Stimulated activated CD8-positive, alpha-beta memory T cell treated with anti-CD3 and anti-CD28 coated beads, Interleukin-4, amount 100 ng/mL, for 4 hours (primary cell): ENCODE measurements at places on chromosomes 1 and 21.

- no peak for DNase-seq
Observed at GRCh38 chr1:175725684-175726083, 17.7 kb downstream of the TNR start.

GRCh38 chr21:9838738-9839642 is 682.4 kb upstream of the TPTE start:
- no peak for DNase-seq

- DNase-seq: no peak
Observed at GRCh38 chr1:97091679-97092078, 370.1 kb downstream of the PTBP2 start.

GRCh38 chr1:63861052-63861691 is 87.4 kb downstream of the ROR1 start:
- DNase-seq: no peak

GRCh38 chr1:92051948-92052347 is 22.2 kb downstream of the EPHX4 start:
- DNase-seq: no peak

DNA sequence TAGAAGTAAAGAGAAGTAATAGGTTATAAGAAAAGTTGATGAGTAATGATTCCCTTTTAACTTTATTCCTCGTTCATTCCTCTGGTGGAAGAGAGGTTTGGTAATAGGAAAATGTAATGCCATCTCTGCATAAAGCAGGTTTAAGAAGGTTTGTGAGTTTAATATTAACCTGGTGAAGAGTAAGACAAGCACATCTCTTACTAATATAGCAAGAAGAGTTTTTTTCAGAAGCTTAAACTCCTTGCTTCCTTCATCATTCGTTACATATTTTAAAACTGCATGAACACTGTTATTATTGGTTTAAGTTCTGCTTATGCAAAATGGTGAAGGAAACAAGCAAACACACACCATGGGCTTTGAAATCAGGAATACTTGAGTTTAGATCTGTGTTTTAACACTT is 9.2 kb upstream of the PLA2G4A start:
- DNase-seq: no peak

- DNase-seq: no peak
Observed at GRCh38 chr1:204115116-204115515, 36.7 kb downstream of the ETNK2 start.

GRCh38 chr1:209988706-209989105 is 50.7 kb downstream of the SYT14 start:
- DNase-seq: no peak

DNA sequence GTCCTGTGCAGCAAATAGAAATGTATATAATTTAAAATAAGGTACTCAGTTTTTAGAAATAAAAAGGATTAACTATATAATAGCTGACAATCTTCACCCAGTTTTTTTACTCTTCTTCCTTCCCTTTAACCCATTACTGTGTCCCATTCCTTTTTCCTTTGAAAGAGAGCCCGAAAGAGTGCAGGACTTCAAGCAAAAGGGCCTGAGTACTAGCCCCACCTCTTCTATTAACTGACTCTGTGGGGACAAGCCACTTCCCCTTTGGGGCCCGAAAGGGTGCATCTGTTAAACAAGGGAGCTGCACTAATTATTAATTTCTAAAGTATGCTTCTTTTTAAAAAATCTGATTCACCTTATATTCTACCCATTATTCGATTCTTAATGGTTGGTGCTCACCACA is 3.3 kb downstream of the USP24 start:
- no peak for DNase-seq

DNA sequence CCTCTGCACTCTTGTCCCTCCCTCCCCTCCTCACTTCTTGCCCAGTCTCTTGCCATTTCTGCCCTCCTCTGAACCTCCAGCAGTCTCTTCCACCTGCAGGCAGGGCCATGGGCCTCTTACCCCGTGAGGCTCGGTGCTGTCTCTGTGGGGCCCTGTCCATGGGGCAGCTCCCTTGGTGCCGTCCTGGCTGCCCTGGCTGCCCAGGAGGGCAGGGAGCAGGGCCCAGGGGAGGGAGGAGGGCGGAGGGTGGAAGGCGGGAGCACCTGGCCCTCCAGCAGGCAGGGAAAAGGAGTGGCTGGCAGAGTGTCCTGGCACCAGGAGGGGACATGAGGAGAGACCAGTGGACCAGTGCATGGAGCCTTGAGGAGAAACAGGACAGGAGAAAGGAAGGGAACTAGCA is at the start of gene RORC:
Gene RORC (minus strand): TSS at position 198 of the 400 bp plus-strand sequence. CDS start 38 bp downstream, at position 160.
- DNase-seq: no peak

- no peak for DNase-seq
Observed at GRCh38 chr1:86756062-86756406, 51.7 kb downstream of the SH3GLB1 start.

DNA sequence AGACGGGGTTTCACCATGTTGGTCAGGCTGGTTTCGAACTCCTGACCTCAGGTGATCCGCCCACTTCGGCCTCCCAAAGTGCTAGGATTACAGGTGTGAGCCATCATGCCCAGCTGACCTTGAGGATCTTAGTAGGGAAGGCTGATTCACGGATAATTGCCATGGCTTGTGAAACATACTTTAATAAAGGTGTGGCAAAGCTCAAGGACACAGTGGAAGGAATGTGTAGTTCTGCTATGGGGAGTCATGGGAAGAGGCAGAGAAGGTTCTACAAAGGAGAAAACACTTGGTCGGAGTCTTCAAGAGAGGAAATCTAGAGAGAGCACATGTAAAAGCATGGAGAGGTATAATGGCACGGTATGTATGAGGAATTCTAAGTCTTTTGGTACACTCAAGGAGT is 12.7 kb upstream of the PTCH2 start:
- no peak for DNase-seq

DNA sequence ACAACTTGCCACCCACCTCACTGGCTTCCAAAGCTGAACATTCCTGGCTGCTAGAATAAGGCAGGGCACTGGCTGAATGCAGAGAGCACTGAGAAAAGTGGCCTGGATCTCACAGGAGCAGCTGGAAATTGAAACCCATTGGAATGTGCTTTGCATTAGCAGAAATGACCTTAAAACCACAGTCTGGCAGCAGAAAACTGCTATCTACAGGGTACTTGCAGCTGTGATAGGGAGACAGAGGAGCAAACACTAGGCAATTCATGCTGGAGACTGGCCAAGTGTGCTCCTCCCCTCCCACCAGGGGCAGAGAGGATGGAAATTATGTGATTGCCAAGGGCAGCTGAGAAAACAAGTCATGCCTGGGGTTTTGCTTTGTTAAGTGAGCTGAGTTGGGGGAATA is 47.2 kb downstream of the HSD3B1 start:
- no peak for DNase-seq

- no peak for DNase-seq
Observed at GRCh38 chr21:45613881-45614280, 29.6 kb upstream of the PCBP3 start.
